SK-N-SH (cell line): ENCODE measurements at places on chromosomes 13 and 19.

DNA sequence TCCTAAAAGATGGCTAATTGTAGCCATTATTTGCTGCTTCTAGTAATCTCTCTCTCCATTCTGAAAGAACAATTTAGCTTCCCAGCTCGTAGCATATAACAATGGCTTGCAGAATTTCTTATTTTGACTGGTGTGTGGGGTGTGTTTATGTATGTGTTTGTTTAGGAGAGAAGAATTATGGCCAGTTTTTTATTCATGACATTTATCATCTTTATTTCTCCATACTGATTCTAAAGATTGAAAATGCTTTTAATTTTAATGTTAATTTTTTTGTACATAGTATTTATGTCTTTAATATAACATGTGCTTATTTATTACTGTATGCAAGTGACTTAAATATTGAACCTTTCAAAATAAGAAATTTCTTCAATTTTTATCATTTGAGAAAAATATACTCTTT is 115.8 kb upstream of the TMTC4 start:
- DNase-seq = no peak

GRCh38 chr13:21436582-21436981 is 22.5 kb downstream of the ZDHHC20 start:
- DNase-seq = no peak

GRCh38 chr13:31000889-31001288 is 68.4 kb downstream of the TEX26 start:
- no peak for DNase-seq

DNA sequence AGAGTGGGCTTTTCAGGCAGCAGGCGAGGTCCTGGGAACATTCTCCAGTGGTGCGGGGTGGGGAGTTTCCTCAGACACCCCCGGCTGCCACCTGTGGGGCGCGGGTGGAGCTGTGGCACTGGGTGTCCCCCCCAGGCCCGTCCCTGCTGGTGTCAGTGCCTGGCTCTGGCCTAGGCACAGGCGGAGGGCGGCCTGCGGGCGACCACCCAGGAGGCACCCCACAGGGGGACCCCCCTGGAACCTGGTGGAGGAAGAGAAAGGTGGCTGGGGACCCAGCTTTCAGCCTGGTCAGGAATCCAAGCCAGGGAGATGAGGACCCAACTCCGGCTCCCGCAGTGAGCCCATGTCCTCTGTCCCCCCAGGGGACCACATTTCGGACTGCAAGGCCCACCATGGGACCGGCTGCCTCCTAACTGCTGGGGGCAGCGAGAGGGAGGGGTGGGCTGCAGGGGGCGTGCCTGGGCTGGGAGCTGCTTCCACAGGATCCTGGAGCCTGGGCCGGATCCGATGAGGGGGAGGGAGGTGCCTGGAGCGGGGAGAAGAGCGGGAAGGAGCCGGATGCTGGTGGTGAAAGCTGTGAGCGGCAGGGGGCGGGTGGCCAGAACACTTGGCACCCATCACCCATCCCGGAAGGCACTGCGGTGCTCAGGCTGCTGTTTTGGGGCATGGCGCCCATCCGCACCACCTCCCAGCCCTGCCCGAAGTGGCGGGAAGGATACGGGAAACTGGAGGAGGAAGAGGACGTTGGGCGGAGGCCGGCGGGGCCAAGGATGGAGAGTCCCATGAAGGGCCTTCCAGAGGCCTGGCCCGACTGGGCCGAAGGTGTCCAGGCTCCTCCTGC is 5.5 kb upstream of the CTXN1 start:
- DNase-seq = no peak

- DNase-seq = no peak
Measured at GRCh38 chr13:23609414-23609760, 39.2 kb downstream of the TNFRSF19 start.

GRCh38 chr13:85236413-85236812 is 562.8 kb downstream of the SLITRK6 start:
- DNase-seq = no peak

GRCh38 chr19:367963-368629 is 23.5 kb upstream of the MIER2 start:
- DNase-seq = no peak

- DNase-seq = no peak
Measured at GRCh38 chr19:10535613-10536012, 8.1 kb upstream of the ATG4D start.

DNA sequence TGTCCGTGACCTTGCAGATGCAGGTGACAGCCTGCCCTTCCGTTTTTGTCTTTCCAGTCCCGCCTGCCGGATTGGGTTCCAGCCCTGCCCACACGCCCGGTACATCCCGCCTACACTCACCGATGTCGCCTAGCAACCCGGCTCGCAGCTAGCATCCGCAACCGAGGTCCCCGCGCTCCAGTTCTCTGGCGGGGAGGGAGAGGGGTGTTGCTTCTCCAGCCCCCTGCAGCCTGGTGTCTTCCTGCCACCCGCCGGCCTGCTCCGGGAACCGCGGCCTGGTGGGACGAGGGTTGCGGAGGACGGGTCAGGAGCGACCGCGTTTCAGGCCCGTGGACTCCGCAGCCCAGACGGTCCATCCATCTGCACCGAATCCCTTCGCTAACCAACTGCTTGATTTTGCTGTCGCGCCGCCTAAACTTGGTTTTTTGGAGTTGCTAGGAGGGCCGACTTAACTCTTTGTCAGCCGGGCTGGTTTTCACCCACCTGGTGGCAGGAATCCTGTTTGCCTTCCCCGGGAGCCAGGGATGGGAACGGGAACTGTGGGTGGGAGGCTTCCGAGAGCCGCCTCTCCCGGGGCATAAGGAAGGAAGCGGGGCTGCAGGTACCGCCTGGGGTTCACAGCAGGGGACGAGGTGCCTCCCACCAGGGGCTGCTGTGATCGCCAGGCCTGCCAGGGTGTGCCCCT is 15.4 kb upstream of the MATK start:
- DNase-seq = peak; percentile 85
